Esophagus squamous epithelium (tissue), 5 donors: ENCODE measurements at places on chromosomes 7 and 10.

GRCh38 chr10:33334805-33335550 lies 511 bp upstream of the NRP1 start:
- no peak for DNase-seq

DNA sequence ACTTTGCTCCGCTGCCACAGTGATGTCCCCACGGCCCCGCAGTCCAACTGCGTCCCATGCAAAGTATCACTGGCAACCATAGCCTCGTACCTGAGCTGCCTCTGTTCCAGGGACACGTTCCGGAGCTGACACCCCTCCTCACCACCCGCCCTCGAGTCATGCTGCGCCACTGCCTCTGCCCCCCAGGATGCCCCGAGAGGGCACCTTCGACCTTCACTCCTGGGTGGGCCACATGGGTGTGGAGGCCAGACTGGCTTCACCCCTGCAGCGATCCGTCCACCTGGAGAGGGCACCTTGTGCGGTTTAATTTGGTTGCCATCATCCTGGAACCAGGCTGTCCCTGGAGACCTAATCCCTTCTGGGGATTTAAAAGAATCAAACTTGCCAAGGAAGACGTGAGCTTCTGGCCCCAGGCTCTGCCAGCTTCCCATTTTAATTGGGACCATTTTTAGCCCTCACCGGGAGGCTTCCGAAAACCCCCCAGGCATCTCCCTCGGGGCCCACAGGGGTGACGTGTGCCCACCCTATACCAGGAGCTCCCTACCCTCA lies 19.2 kb upstream of the TNRC18 start:
- DNase-seq: no peak

- DNase-seq: no peak
These were observed 34.7 kb downstream of the NET1 start for GRCh38 chr10:5447056-5447455.

GRCh38 chr7:17186745-17187530 lies 111.5 kb upstream of the AHR start:
- DNase-seq: no peak
